ENCODE measurements at places on chromosomes 3 and 15.

- DNase-seq: no peak
Observed at GRCh38 chr3:133532951-133533350, 40.5 kb upstream of the CDV3 start.

DNA sequence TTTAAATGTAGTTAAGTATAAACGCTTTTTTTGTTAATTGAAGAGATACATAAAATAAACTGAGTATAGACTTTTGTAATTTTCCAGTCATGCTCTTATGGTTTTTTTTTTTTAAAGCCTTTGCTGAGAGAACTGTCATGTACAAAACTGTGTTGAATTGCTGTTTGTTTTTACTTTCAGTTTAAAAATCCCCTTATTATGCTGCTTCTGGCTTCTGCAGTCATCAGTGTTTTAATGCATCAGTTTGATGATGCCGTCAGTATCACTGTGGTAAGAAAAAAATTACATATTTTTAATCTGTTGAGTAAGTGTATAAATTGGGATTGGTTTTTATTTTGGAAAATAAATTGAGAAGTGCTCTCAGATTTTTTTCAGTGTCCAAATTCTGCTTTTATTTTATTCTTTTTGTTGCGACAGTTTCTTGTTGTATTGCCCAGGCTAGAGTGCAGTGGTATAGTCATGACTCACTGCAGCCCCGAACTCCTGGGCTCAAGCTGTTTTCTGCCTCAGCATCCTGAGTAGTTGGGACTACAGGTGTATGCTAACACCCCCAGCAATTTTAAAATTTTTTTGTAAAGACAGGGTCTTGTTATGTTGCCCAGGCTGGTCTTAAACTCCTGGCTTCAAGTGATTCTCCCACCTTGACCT is 40.7 kb downstream of the ATP2C1 start:
- no peak for DNase-seq

GRCh38 chr3:120162400-120162799 is 68.2 kb upstream of the GSK3B start:
- no peak for DNase-seq

- no peak for DNase-seq
Observed at GRCh38 chr3:188156056-188156455, 2.1 kb downstream of the LPP start.

DNA sequence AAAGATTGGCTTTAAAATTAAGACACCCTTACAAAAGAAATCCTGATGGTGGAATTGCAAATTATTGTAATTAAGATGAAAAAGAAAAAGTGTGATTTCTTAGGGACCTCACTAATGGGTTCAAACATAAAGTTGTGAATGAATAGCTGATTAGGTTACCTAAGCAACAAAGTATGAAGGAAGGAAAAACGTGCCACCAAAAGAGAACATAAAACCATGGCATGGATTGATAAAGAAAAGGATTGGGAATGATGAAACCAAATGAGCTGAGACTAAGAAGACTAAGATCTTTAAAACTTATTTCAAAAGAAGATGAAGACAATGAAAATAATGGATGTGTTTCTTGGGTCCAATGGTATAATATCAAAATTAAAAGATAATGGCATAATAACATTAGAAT is 32.2 kb upstream of the GUCA1C start:
- DNase-seq: no peak

DNA sequence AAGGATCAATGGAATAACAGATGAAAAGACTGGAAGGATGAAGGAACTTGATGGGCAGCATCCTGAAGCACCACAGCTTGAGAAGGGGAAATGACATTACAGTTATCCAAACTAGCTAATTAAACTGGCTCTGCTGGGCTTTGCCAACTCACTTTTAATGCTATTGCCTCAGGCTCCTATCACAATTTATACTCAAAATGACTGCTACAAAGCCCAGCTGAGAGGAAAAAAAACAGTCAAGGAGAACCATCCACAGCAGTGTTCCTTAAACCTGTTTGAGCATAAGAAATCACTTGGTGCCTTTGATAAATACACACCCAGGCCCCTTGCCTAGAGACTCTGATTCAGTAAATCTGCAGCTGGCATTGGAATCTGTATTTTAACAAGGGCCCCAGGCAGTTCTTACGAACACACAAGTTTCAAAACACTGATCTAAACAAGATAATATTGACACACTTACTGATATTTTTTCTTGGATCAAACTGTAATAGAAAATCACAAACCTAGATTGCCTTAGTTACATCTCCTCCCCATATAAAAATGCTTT is 85.8 kb downstream of the MB21D2 start:
- no peak for DNase-seq

- no peak for DNase-seq
Observed at GRCh38 chr3:56799251-56799882, 2.4 kb downstream of the ARHGEF3 start.

DNA sequence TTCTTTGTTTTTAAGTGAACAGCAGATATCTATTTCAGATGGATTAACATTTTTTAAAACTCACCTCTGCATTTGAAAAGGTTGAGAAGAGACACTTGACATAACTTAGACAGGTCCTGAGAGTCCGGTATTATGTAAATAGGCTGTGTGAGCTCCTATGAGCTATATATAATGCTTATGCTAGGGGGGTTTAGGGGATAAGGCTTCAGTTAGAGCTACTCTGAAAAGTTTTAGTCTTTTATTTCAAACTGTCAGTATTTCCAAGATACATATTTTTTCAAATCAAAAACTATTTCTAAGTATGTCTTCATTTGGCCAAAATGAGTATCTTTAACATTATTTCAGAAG is 16.9 kb downstream of the SHC4 start:
- no peak for DNase-seq

- no peak for DNase-seq
Observed at GRCh38 chr3:32126305-32127015, 20.0 kb downstream of the GPD1L start.

- no peak for DNase-seq
Observed at GRCh38 chr3:122679882-122680474, 661 bp upstream of the PARP14 start.

DNA sequence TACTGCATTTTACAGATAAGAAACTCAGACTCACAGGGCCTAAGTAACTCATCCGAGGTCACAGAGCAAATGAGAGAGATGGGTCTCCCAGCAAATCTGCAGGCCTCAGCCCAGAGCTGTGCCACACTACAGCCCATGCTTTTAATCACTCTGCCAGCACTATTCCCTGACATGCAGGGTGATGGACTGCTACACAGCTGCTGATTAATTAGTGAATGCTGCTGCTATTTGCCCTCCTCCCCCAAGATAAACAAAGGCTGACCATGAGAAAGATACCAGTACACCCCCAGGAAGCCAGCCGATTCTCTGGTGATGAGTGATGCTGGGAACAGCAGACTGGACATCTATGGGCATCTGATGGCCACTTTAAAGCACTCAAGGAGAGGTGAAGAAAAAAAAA is 39.3 kb downstream of the RFTN1 start:
- no peak for DNase-seq

DNA sequence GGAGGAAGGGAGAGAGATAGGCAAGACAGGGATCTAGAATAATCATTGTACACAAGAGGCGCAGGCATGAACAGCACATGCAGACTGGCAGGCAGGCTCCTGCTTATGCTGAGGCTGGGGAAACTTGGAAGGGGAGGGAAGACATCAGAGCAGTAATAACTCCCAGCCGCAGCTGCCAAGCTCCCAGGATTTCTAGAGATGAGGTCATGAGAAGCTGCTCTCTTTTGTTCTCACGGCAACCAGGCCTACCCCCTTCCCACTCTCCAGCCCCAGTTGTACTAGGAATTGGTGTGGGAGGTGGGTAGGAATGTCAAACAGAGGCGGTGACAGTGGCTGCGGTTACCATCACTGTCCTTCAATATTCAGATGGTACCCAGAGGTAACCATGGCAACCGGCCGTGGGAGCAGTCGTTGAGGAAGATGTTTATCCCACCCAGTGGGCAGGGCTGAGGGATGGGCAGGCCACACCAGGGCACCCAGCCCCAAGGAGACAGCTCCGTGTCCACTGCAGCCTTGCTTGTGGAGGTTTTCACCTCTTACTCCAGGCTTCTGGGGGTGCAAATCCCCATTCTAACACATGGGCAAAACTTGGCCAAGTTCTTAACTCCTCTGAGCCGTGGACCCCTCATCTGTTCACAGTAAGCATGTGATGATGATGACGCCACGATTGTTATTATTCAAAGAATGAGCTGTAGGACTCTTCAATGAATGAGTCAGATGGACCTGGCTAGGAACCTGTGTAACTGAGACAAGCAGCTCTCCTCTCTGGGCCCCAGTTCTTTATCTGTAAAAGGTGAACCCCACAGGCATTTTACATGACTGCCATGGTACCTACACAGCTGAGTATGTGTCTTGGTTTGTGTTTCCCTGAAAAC is 360.8 kb upstream of the PROK2 start:
- DNase-seq: no peak

DNA sequence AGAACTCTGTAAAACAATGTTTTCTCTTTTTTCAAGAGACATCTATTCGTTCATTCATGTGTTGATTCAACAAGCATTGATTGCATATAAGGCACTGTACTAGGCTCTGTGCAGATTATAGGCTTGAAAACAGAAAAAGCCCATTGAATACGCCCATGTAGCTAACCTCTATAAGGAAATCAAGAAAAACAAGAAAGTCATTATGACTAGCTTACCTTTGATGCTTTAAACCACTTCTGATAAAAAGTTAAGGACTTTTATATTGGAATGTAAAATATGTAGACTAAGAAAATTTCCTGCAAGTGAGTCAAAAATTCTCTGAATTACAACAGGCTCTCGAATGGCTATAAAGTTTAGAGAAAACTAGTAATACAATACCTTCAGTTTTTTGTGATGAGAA is 92.5 kb downstream of the BDH1 start:
- DNase-seq: no peak

DNA sequence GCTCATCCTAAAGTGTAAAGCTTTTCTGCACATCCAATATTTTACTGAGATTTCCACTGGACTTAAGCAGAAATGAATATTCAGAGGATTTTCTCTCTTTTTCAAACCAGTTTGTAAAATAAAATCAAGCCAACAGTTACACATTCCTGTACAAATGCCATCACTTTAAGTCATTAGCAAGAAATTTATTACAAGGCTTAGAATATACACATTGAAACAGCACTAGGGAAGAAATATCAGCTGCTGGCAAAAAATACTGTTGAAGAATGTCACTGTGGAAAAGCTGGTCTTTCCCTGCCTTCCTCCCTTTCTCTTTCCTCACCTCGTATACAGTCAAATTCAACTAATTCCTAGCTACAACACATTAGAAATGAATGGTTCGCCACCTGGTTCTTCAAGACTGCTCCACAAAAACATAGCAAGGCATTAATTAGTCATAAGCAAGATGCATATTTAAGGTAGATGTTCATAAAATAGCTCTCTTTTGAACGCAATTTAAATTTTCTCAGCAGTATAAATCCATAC is 21.3 kb downstream of the PLOD2 start:
- DNase-seq: no peak

GRCh38 chr3:100125161-100125938 is 11.0 kb upstream of the FILIP1L start:
- no peak for DNase-seq

GRCh38 chr3:65716071-65716751 is 322.5 kb downstream of the MAGI1 start:
- no peak for DNase-seq

- DNase-seq: no peak
Observed at GRCh38 chr3:61177450-61177849, 73.8 kb downstream of the FHIT start.

DNA sequence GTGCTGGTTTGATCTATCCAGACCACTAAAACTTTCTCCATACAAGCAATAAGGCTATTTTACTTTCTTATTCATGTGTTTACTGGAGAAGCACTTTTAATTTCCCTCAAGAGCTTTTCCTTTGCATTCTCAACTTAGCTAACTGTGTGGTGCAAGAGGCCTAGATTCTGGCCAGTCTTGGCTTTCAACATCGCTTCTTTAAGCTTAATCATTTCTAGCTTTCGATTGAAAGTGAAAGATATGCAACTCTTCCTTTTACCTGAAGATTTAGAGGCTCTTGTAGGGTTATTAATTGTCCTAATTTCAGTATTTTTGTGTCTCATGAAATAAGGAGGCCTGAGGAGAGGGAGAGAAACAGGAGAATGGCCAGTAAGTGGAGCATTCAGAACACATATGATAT is 234.8 kb upstream of the GADL1 start:
- no peak for DNase-seq

- no peak for DNase-seq
Observed at GRCh38 chr15:71448688-71449114, 333.4 kb downstream of the THSD4 start.

DNA sequence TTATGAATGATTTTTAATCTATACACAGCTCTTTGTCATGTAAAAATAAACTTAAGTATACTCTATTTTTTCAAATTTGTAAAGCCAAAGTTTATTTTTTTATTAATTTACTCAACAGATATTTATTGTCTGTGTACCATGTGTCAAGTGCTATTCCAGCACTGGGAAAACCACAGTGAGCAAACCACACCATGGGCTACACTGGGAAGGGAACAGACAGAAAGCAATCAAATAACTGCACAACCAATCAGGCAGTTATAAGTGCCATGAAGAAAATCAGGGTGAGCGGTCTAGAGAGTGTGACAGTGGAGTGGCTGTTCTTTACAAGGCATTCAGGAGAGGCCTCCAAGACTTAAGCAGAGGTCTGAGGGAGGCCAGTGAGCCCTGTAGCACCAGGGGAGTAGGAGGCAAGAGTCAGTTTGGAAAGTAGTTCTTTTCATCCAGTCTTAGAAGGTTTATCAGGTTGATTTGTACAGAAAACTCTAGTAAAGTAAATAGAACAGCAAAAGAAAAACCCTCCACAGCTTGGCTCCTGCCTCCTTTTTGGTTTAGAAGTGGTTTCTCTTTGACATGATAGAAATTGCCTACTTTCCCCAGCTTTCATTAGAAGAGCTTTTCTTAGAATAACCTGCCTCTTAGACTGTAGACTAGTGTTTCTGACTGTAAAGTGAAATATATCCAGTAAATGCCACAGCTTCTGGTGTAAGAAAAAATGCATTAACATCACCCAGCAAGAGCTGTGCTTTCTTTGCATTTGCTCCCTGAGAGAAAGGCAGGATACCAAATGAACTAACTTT is 13.7 kb downstream of the EIF2AK4 start:
- no peak for DNase-seq

GRCh38 chr15:92693691-92694331 is 38.2 kb upstream of the FAM174B start:
- no peak for DNase-seq

DNA sequence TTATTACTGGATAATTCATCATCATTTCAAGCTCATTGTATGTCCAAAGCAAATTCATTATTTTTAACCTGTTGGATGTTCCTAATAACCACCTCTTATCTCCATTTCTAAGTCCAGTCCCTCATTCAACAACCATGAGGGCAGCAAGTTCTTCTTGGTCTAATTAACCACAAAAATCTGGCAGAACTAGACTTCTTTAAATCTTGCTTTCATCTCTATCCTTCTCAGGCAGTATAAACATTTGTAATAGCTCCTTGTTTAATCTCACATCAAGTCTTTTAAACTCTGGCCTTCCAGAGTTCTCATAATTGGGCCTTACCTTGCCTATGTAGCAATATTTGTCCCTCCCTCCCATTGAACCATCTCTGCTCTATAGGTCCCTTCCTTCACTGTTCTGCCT is 17.0 kb upstream of the GHSR start:
- DNase-seq: no peak

GRCh38 chr3:50028346-50028745 is 60.4 kb upstream of the RBM5 start:
- DNase-seq: no peak
